ENCODE measurements at places on chromosomes 6 and 20. TPM values are rescaled to one million over a fixed set of nuclear protein-coding genes. Genes with fewer than 3 reads are reported as not detected.

Gene CDC5L
- 12.8 TPM for total RNA-seq

Gene RRAGD
- 0.49 TPM for total RNA-seq

Gene NNAT
- 0.32 TPM for total RNA-seq

Gene MAN1A1
- 32.7 TPM for total RNA-seq

Gene LY6G5C
- total RNA-seq, result not detected

Gene DLL1
- total RNA-seq, result 0.16 TPM

Gene NKX2-2
- total RNA-seq, result not detected
